LHCN-M2 (cell line): ENCODE measurements at places on chromosomes 3 and 15. TPM values are rescaled to one million over a fixed set of nuclear protein-coding genes. Genes with fewer than 3 reads are reported as not detected.

GRCh38 chr15:96583671-96584070 lies 253.2 kb downstream of the NR2F2 start:
- peak; percentile 2 for DNase-seq

GRCh38 chr3:67463656-67464055 lies 190.8 kb downstream of the SUCLG2 start:
- peak; percentile 75 for DNase-seq

Gene SLC28A1
- not detected in 2 replicates for total RNA-seq

DNA sequence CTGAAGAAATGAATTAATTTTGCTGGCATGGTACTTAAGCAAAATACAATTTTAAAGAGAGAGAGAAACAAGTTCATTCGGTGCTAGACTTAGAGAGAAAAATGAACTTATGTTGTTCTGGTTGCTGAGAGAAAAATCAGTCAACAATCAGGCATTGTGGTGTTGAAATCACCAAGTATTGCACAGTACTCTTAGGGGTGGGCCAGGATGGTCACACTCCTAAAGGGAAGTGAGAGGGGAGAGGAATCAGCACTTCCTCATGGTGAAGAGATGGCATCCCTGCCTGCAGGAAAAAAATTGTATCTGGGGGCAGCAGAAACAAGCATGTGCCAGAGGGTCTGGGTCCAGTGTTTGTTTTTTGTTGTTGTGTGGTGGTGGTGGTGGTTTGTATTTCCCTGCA lies 7.0 kb upstream of the DMXL2 start:
- DNase-seq, result no peak

Gene ASB14
- not detected in 2 replicates for total RNA-seq

Gene DUOX1
- under 0.01 and 0.06 TPM in 2 replicates for total RNA-seq

Gene MLF1
- total RNA-seq, result 10.7 and 11.5 TPM in 2 replicates

GRCh38 chr3:121542924-121543323 lies 2.9 kb downstream of the POLQ start:
- DNase-seq, result no peak

Gene RARRES1
- total RNA-seq, result 0.26 and 0.34 TPM in 2 replicates

Gene GOLGA6L24
- total RNA-seq, result not detected in 2 replicates

GRCh38 chr3:43559961-43560360 lies 61.9 kb downstream of the ANO10 start:
- no peak for DNase-seq

Gene ZMYND10
- total RNA-seq, result 1.3 and 1.9 TPM in 2 replicates

DNA sequence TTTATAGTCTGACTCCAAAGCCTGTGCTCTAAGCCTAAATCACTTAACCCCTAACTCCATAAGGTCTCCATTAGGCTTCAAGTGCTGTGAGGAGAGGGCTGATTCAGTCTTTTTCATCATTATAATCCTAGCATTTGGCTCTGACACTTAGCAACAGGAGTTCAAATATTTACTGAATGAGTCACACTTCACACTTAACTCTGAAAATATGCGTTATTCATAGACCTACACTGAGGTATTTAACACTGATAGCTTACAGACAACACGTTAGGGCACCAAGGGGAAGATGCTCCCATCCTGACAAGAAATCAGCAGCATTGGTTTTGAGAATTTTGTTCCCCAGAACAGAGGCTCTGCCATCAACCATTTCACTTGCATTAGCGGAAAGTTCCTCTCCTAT lies 53.5 kb downstream of the MSL2 start:
- peak; percentile 90 for DNase-seq

DNA sequence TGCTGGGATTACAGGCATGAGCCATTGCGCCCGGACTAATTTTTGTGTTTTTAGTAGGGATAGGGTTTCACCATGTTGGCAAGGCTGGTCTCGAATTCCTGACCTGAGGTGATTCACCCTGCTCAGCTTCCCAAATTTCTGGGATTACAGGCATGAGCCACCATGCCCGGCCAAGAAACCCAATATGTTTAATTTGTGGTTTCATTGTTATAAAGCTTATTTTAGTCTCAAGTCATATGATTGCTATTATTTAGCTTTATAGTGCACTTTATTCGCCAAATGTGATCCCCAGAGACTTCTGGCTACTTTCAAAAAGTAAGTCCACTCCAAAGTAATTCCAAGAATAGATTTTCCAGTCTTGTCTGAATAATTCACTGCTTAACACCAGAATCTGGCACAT lies 19.3 kb upstream of the SLC4A7 start:
- DNase-seq, result peak; percentile 98

GRCh38 chr3:139388821-139389551 lies 461 bp downstream of the COPB2 start:
- no peak for DNase-seq

Gene SPINK8
- total RNA-seq, result not detected in 2 replicates

Gene SLC35G2
- total RNA-seq, result 17.4 and 18.7 TPM in 2 replicates

DNA sequence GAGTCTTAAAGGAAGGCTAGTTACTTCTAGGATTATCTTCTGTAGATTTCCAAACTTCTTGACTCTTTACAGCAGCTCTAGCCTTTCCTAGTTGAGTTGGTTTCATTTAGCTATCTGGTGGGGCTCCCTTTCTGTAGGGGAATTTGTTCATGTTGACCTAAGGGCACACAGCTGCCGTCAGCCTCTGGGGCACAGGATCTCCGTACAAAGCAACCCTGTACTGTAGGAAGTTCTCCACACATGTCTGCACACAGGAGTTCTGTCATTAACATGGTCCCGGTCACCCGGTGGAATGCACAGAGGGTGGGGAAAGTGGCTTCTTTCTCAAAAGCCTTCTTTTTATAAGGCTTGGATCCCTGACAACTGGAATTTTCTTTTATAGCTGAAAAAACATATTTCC lies 88.7 kb upstream of the TNIK start:
- no peak for DNase-seq

Gene DUOXA2
- not detected in 2 replicates for total RNA-seq

DNA sequence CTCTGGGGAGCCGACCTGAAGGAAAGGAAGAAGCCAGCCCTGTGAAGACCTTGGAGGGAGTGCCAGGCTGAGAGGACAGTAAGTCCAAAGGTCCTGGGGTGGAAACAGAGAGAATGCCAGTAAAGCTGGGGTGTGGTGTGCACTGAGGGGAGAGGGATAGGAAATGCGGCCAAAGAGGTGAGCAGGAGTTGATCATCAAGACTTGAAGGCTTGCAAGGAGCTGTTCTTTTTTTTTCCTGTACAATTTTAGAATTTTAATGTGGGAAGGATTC lies 73.8 kb downstream of the SYNPR start:
- no peak for DNase-seq

GRCh38 chr3:41711651-41712050 lies 250.3 kb downstream of the ULK4 start:
- peak; percentile 73 for DNase-seq

Gene LRCH3
- total RNA-seq, result 17.1 and 24.7 TPM in 2 replicates

DNA sequence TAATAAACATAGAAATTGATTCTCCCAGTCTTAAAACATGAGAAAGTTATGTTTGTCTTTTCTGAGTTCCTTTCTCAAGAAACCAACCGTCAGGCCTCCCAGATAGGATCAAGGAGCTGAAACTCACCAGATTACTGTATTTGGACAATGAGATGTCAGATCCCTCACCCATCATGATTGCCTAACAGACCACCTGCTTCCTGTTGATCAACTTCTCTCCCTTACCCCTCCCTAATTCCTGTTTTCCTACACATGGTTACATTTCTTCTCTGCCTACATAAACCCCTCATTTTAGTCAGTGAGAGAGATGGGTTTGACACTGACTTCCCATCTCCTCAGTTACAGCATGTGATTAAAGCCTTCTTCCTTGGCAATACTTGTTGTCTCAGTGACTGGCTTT lies 917.5 kb downstream of the FHIT start:
- DNase-seq, result no peak

- DNase-seq, result peak; percentile 64
Measured at GRCh38 chr3:59052803-59053411, 3.1 kb upstream of the CFAP20DC start.

Gene ADAMTS17
- total RNA-seq, result 0.11 TPM in 1 of 2 replicates, not detected in the other

GRCh38 chr15:40584191-40584590 lies 9.9 kb upstream of the KNL1 start:
- DNase-seq, result peak; percentile 76

DNA sequence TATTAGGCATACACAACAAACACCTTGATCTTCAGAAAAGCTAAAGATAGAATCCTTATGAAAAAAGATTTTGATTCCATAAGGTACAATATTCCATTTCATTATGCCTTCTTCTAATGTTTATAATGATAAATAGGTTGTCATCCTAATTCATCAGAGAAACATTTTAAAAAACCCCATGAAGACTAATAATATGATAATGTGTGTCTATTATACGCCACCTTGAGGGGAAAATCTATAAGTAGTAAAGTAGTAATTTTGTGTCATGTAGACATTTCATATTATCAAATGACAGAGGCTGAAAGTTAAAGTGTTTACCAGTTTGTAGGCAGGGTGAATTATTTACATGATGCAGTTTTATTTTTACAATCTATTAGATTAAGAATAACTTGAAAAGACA lies 524.3 kb downstream of the GBE1 start:
- DNase-seq, result no peak

DNA sequence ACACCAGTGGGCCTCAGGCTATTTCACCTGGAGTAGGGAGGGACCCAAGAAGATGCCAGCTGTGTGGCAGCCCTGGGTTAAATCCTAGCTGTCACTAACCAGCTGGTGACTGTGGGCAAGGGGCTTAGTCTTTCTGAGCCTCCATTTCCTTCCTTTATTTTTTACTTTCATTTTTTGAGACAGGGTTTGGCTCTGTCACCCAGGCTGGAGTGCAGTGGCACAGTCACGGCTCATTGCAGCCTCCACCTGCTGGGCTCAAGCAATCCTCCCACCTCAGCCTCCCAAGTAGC lies 108.0 kb upstream of the SMAD3 start:
- no peak for DNase-seq

- DNase-seq, result no peak
Measured at GRCh38 chr15:78018946-78019644, 58.4 kb downstream of the TBC1D2B start.

Gene MUC13
- 0.17 and 0.71 TPM in 2 replicates for total RNA-seq

Gene PTH1R
- total RNA-seq, result 1.2 and 1.3 TPM in 2 replicates

Gene SNAPC5
- 14.5 and 17.6 TPM in 2 replicates for total RNA-seq

Gene CDCP1
- 19.6 and 23.0 TPM in 2 replicates for total RNA-seq

DNA sequence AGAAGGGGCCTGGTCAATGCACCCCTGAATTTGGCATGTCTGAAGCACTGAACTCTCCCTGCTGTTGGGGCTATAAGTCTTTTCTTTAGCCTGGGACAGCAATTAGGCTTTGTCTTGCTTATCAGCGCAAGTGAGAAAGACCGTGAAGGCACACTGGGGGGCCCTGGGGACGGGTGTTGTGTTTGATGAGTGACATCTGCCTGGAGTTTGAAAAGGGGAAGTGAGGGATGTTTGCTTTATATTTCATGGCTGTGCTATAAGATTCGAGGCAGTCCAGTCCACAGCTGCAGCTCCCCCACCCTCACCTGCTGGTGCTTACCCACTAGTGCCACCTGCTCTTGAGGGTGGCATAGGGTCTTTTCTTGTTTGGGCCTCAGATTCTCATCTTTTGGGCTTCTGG lies 44.8 kb downstream of the CEMIP start:
- DNase-seq, result no peak

GRCh38 chr15:81291916-81292522 lies 31.9 kb downstream of the STARD5 start:
- DNase-seq, result no peak

- DNase-seq, result no peak
Measured at GRCh38 chr3:31462050-31462569, 70.6 kb upstream of the STT3B start.

DNA sequence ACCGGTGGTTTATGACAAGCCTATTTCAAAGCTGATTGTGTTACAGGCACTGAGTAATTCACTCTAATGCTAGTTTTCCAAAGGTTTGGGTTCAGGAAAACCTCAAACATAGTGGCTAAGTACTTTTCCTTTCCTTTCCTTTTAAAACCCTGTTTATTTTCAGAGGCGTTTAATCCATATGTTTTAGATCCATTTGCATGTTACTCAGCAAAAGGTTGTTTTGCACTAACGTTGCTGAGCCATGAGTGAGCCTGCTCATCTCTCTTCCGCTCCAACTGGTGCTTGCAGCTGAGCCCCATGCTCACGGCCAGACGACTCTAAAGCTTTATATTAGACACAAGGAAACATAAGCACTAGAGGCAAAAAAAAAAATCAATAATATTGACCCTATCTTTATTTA lies 9.4 kb downstream of the CEMIP start:
- no peak for DNase-seq

DNA sequence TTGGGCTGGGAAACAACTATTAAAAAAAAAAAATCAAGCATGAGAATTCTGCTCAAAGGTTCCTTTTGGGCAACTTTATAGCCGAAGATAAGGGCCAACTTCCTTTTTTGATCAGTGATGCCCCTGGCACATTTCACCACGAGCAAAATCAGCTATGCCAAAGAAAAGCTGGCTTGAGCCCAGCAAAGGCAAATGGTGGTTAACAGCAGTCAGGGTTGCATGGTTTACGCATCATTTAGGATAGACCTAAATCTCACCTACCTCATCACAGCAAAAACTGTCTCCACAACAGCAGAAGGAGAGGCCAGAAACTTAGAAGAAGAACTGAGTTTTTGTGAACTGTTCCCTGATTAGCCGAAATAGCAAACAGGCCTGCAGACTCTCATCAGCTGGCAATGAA lies 220.1 kb upstream of the CDIN1 start:
- DNase-seq, result no peak

- no peak for DNase-seq
Measured at GRCh38 chr3:116963802-116964201, 254.2 kb downstream of the TUSC7 start.

DNA sequence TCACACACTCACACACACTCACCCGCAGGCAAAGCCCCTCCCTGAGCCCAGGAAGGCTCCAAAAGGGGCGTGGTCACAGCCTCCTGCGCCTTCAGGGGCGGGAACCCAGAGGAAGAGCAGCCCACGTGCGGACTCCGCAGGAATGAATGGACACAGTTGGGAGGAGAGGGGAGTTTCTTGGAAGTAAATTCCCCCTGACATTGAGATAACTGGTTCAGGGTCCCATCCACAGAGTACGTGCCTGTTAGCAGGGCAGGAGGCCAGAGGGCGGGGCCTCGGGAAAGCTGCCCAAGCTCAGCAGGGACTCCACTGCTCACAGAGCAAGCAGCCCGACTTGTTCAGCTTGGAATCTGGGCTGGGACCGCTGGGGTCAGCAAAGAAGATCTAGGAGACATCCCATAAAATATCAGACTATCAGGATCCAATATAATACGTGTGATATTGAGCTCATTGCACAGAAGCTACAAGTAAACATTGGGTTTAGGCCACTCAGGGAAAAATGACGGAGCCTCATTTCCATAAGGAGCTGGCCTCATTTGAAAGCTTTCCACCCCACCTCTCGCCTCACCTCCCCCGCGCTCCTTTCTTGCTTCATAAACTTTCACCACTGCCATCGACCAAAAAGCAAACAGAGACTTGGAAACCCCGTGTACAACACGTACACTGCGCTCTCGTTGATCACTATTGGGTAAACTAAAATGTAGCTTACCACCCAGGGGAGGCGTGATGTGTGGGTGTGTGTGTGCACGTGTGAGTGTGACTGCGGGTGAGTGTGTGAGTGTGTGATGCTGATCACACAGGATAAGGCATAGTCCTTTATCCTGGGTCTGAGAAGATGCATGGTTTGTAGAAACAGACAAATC lies 36.0 kb downstream of the TM2D3 start:
- peak; percentile 27 for DNase-seq

GRCh38 chr3:13543253-13543652 lies 5.7 kb upstream of the FBLN2 start:
- DNase-seq, result peak; percentile 60

- DNase-seq, result no peak
Measured at GRCh38 chr15:31297575-31298456, 28.8 kb upstream of the KLF13 start.
